ENCODE measurements at places on chromosomes 4 and X. TPM values are rescaled to one million over a fixed set of nuclear protein-coding genes. Genes with fewer than 3 reads are reported as not detected.

The SAP30 gene
- 30.4 TPM for total RNA-seq

The GLUD2 gene
- total RNA-seq: 1.00 TPM

The NAP1L2 gene
- 1.1 TPM for total RNA-seq

The CLIC2 gene
- 3.9 TPM for total RNA-seq

The PWWP3B gene
- 0.74 TPM for total RNA-seq

The HSFX4 gene
- total RNA-seq: not detected

The GYG2 gene
- total RNA-seq: 11.4 TPM

The DRD5 gene
- total RNA-seq: not detected

The BEX2 gene
- 1.3 TPM for total RNA-seq

The CNKSR2 gene
- 1.6 TPM for total RNA-seq

The PRR32 gene
- not detected for total RNA-seq

The GRIA2 gene
- total RNA-seq: not detected

The CENPVL1 gene
- not detected for total RNA-seq

The RASSF6 gene
- under 0.01 TPM for total RNA-seq

The NR3C2 gene
- total RNA-seq: 1.00 TPM

The KLHL4 gene
- total RNA-seq: 0.43 TPM

The PDLIM3 gene
- total RNA-seq: 15.8 TPM

The NXF2 gene
- total RNA-seq: not detected

The SOWAHD gene
- 0.43 TPM for total RNA-seq

The ERAS gene
- not detected for total RNA-seq

The QRFPR gene
- not detected for total RNA-seq
